NCI-H345 (cell line): ENCODE measurements at places on chromosomes 1 and 21.

- DNase-seq: peak; percentile 61
Observed at GRCh38 chr1:178093951-178094738, at the start of gene RASAL2. TSS of gene RASAL2 (plus strand) at chr1:178094104. CDS start at chr1:178094493, 389 bp downstream.

DNA sequence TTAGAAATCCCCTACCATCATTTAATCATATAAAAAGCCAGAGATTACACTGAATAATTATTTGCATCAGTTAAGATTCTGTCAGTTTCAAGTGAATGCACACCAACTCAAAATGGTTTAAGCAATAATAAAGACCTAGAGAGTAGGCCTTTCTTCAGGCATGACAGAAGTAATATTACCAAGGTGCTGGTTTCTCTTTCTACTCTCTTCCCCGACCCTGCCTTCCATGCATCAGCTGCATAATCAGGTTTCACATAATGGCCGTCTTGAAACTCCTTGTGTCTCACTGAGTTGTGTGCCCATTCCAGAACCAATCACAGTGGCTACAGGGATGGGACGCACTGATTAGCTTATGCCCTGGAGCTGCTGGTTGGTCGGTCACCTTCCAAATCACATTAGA lies 103.5 kb upstream of the SERTAD4 start:
- DNase-seq: no peak

DNA sequence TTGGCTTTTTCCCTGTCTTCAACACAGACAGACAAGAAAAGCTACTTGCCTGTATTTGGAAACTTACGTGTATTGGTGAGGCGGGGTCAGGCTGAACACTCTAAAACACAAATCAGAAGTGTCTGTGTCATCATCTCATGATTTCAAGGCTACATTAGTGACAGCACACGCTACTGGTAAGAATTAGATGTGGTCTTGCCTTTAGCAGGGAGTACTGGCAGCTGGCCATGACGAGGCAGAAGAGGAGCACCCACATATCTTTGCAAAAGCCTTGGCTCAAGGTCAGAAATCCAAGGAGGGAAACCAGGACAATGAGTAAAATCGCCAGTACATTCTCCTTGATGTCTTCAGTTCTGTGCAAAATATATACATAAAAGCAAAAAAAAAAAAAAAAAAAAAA lies 77.7 kb downstream of the PCNX2 start:
- DNase-seq: no peak

GRCh38 chr1:183295521-183295920 lies 109.5 kb downstream of the LAMC2 start:
- DNase-seq: no peak

DNA sequence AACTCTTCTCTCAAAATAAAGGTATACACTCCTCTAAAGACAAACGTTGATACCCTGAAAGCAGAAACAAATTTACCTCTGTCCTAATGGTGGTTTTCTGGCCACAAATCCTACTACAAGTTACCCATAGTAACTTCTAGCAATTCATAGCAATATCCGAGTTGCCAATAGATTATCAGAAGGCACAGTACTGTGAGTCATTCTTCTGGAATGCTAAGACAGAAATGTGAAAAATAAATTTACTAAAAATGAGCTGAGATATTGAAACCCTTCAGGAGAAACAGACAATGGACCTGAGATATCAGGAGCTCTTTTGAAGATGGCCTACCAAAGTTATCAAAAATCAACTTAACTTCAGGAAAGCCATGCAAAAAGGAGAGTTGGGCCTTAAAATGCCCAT lies 715.0 kb upstream of the ADAMTS5 start:
- no peak for DNase-seq

- no peak for DNase-seq
Observed at GRCh38 chr1:71490432-71490831, 409.6 kb upstream of the ZRANB2 start.

- no peak for DNase-seq
Observed at GRCh38 chr21:45131537-45131999, 57.2 kb downstream of the ADARB1 start.

DNA sequence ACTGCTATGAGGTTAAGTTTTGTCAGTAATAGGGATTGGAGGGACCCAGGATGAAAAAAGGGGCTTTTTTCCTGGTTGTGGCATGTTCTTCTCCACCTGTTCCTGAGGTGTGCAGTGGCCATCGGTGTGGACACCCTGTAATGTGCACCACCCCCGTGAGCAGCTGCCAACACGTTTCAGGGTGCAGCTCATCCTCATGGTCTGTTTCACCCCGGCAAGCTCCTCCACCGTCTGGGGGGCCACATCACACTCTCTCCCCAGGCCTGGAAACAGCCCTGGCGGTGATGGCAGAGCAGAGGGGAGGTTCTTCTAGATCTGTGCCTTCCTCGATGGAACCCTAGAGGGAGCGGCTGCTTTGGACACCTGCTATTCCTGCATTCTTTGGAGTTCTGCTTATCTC lies 435.4 kb downstream of the MATN1 start:
- no peak for DNase-seq

- DNase-seq: peak; percentile 59
Observed at GRCh38 chr1:199684686-199685273, 342.7 kb upstream of the NR5A2 start.

GRCh38 chr1:207034208-207034607 lies 1.7 kb upstream of the C1orf116 start:
- no peak for DNase-seq

GRCh38 chr1:8571200-8571984 lies 246.0 kb downstream of the RERE start:
- peak; percentile 17 for DNase-seq

DNA sequence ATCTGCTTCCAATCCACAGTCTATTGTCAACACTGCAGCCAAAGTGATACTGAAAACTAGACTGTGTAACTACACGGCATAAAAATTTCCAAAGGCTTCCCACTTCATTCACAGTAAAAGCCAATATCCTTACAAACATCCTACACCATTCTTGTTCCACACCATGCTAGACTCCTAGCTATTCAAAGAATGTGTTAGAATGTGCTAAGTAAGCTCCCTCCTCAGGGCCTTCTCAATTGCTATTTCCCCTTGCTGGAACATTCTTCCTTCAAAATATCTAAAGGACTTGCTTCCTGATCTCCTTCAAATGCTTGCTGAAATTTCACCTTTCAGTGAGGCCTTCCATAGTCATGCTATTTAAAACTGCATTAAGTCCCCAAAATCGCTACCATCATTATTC lies 228.1 kb downstream of the AKT3 start:
- DNase-seq: no peak
